ENCODE measurements at places on chromosomes 7 and 10.
A peak's percentile ranks its signal among the peaks of the same experiment; 100 is the strongest.

DNA sequence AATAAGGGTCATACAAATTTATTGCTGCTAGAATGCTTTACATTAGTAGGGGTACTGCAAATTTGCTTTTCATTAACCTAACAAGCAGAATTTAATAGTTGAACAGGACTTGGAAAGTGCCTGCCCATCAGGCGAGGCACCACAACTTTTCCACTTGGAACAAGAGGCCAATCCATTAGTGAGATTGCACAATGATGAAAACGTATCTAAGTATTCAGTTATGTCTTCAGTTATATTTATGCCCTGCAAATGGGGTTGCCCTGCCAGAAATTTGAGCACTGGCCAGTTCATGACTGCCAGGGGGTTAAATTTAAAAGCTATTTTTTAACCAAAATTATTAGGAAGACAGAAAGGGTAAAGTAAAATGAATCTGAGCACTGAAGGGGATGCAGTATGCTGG, 111.1 kb upstream of the PALS2 start:
- no peak for DNase-seq

DNA sequence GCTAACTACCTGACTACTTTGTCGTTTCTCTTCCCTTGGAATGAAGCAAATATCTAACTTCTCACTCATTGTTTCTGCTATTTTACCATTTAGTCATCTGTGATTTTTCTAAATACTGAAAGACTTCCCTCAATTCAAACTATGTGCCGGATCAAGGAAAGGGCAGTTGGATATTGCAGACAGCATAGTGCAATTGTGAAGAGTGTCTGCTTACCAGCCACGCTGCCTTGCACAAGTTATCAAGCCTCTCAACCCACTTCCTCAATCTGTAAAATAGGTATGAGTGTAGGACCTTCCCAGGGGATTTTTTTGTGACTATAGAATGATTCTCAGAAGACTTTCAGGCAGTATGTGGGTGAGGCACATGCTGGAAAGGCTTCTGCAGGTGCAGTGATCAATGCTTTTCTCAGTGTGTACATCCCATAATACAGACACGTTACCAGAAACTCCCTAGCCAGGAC, 54.3 kb downstream of the EGFR start:
- no peak for DNase-seq

DNA sequence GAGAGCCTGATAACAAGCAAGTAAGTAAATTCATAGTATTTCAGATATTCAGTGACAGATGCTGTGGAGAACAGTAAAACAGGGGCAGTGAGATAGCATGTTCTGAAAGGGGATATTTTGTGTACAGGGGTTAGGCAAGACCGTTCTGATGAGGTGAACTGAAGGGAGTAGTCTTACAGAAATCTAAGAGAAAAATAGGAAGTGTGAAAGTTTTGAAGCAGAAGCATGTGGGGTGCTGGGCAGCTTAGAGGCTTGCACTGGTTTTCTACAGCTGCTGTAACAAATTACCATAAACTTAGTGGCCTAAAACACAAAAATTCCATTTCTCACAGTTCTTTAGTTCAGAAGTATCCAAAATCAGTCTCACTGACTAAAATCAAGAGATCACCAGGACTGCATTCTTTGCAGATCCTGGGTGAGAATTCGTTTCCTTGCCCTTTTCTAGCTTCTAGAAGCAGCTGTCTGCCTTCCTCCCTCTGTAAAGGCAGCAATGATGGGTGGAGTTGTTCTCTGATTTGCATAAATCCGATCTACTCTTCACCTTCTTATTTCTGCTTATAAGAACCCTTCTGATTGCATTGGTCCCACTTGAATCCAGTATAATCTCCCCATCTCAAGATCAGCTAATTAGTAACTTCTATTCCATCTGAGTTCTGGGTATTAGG, 7.5 kb upstream of the KLF14 start:
- DNase-seq, result peak; percentile 50

GRCh38 chr7:50868426-50869100, 85.9 kb upstream of the GRB10 start:
- DNase-seq, result no peak
